ENCODE measurements at places on chromosomes 7 and 10.

DNA sequence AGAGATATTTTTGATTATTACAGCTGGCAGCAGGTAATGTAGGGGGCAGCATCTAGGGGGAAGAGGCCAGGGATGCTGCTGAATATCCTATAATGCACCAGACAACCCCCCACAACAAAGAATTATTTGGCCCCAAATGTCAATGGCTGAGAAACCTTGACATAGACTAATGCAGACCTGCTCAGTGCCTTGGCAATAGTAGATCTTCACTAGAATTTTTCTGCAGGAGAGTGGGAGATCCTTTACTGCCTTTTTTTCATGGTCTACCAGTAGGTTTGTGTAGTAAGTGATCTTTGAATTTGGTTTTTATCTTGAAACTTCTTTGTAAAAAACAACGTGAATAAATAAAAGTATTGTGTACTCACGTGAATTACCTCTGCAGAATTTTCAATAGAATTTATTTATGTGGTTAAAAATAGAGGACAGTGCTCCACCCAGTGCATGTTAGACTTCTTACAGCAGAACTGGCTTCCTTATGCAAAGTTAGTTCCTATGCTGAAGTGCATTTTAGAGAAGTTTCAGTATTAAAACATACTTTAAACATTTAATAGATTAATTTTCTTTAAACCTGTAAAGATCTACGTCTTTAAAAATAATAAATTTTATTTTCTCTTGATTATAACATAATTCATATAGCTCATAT, 199.6 kb upstream of the HDAC9 start:
- DNase-seq, result no peak

DNA sequence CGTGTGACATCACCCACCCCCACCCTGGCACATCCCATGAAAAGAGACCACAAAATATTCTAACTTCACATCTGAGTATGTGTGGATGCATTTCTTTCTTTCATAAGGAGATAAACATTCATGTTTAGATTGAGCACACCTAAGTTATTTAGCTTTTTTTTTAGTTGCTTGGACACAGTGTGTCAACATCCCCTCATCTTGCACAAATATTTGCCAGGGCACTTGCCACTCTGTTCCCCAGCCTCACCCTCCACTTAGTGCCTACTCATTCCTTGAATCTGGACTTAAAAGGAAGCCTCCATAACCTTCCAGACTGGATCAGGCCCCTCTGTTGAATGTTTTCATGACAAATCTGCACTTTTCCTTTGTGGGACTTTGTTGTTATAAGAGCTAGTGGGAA, 338.9 kb upstream of the IGFBP3 start:
- no peak for DNase-seq

- DNase-seq, result no peak
Measured at GRCh38 chr7:154656618-154657017, 346.3 kb downstream of the PAXIP1 start.

DNA sequence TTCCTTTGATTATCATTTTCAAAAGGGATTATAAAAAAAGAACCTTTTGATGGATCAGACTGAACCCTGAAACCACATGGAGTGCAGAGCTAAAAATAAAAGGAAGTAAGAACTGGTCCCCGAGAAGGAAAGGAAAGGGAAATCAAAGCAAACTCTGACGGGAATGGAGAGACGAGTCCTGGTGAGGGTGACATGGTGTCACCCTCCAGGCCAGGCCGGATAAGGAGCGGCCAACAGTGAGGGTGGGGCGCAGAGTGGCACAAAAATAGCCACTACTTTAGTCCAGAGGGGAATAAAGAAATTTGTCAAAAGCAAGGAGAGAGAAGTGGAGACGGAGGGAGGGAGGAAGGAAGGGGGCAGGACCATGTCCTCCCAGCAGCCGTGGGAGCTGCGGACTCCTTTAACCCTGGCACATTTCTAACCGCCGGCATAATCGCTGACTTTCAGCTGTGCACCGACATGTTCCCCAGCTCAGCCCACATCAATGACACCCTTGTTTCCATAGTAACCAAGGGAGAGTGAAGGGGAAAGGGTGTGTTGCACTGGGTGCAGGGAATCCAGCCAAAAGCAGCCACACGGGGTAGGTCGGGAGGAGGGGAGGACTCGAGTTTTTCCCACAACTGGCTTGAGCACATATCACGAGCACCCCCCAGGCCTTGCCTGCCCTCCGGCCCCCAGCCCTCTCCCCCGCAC, 29.7 kb downstream of the TRIM8 start:
- no peak for DNase-seq

DNA sequence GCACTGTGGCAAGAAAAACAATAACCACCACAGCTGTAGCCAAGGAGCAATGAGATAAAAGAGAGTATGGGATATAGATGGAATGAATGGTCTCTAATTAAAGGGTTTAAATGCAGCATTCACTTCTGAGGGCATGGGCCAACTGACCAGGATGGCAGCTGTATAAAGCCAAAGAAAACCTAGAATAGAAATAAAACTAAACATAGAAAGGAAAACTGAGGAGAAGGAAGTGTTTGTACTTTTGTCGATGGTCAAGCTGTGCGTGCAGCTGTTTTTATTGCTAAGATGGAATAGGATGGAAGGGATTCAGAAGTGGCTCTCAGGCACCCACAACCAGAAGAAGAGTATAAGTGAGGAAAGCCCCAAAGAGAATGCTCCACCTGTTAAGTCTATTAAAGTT, 37.9 kb downstream of the ZC3HC1 start:
- no peak for DNase-seq
